ENCODE measurements at places on chromosomes 12 and 14.

DNA sequence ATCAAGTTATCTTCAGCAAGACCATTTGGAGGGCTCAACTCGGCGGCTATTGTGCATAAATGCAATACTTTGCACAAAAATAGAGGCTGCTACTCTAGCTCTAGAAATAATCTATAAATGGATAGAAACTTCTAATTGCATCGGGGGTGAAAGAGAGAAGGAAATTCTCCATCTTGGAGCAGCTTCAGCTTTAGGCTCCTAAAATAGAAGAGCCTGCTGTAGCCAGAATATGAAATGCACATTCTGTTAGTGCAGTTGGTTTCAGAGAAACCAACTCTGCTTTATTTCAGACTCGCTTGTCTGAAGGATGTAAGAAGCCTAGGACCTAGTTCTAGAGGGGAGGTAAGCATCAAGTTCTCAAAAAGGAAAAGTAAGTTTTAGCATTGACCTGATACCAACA, 38.1 kb downstream of the SNRPF start:
- no peak for DNase-seq

DNA sequence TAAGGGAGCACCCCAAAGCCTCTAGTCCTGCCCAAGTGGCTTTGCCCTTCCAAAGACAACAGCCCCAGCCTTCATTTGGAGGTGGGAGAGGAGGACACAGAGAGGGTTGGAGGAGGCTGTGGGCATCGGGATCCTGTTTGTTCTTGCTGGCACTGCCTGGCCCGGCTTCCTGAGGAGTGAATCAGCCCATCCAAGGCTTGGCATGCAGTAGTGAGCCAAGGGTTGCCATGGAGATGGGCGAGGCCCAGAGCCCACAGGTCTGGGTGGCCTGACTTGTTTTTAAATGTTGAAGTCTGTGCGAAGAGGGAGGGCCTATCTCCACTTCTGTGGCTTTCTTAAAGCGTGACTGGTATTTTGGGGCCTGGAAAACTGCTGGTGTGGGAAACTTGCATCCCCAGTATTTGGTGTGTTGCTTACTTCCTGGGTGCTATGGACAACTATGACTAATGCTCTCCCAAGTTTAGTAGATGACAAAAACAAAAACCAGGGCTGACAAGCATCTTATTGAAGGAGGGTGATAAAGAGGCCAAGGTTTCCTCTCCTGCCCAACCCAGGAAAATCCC, 15.8 kb downstream of the CD9 start:
- no peak for DNase-seq

DNA sequence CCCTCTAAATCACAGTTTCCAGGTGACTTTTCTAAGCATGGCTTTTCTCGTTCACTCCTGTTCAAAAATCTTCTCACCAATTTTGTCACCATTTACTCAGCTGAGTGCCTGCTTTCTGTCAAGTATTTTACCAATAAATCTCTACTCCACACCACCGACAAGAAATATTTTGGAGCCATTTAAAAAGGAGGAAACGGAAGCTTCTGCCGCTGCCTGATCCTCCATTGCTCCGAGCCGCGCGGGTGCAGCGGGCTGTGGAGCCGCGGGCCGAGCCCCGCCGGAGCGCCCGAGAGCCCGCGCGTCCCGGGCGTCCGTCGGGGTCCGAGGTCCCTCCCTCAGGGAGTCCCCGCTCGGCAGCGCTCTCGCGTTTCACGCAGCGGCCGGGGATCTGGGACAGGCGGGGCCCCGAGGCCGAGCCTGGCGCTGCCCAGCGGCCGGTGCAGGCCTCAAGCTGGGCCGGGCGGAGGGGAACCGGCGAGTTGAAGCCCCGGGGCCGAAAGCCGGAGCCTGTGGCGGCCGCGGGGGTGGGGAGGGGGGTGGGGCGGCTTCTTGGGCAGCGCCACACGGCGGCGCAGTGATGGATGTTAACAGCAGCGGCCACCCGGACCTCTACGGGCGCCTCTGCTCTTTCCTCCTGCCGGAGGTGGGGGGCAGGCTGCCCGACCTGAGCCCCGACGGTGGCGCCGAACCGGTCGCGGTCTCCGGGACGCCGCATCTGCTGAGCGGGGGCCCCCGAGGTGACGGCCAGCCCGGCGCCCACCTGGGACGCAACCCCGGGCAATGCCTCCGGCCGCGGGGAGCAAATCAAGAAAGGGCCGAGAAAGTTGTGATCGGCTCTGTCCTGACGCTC, 1.1 kb upstream of the HEBP1 start:
- no peak for DNase-seq

GRCh38 chr14:92555465-92556111, 42.0 kb downstream of the RIN3 start:
- DNase-seq, result no peak

DNA sequence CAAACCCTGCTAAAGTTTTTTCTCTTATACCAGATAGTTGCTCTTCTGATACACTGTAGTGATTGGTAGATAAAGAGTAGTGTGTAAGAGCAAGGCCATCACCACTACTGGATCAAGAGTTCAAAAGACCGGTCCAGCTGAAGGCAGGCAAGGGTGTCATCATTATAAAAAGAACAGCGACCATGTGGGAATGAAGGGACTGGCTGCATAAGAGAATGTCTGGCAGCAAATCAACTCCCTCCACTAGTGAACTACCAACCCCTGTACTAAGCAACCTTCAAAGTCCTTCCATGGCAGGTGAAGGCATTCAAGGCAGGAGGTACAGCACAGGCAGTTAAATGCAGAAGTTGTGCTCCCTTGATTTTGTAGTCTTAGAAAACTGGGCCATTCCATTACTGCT, 53.5 kb downstream of the EGLN3 start:
- DNase-seq, result no peak

GRCh38 chr14:104473244-104473565, 106.4 kb upstream of the C14orf180 start:
- no peak for DNase-seq

GRCh38 chr14:58746261-58746660, 108.5 kb downstream of the DACT1 start:
- no peak for DNase-seq

- DNase-seq, result no peak
These were observed 11.5 kb upstream of the EID3 start for GRCh38 chr12:104291867-104292524.

DNA sequence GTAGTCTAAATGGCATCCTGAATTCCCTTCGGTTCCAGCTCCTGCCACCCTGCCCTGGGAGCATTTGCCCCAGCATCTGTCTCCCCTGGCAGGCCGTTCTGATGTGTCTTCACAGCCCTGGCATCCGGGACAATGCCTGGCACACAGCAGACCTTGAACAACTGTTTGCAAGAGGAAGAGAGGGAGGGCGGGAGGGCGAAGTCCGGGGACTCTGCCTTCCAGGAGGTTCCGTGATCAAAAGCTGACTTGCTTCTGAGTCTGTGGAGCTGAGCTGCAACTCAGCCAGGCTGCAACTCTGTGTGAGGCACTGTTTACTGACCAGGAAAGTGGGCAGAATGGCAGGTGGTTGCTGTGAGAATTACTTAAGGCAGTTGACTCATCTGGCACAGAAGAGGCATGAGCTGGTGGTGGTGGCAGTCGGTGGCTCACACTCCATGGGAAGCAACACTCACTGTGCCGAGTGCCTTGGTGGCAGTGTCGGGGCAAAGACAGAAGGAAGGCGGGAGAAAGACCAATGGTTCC, 61.1 kb upstream of the DLK1 start:
- DNase-seq, result no peak

DNA sequence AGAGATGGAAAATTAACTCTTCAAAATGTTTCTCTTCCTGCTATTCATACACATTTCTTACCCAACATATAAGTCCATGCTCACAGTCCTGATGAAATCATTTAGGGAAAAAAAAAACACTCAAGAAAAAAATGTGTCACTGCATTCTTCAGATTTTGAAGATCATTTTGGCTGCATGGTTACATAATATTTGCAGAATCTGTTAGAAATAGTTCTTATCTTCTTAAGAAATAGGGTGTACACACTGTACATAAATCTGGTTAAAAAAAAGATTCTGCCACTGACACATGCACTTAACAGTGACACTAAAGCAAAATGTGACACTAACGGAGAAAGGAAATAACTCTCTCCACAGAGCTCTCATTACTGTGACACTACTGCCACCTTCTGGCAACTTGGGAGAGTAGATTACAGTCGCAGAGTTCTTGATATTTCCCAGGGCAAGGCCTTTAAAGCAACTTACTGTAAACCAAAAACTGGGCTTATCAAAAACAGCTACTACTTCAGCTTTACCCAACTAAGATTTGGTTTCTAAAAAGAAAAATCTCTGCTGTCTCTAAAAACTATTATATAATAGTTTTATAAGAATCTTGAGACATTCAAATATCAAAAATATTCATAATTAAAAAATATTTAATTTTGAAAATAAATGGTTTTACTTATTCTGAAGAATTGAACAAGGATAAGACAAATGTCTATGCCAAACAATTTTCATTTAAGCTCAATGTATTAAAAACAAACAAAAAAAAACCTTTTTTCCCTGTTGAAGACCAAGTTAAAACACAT, 65.0 kb downstream of the SETD3 start:
- DNase-seq, result peak; percentile 85

DNA sequence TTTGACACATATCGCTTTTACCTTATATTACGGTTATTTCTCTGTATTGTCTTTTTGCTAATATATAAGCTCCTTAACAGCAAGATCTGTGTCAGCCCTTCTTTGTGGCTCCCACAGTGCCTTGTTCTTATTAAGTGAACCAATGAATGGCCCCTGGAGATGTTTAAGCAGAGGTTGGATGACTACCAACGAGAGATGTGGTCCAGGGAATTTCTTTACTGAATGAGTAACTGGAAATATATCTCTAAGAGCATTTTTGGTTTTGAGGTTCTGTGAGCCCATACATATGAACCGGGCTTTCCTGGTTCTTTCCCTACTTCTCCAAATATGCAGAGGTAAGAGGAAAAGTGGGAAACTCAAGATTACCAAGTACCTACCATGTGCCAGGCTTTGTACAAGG, 23.5 kb downstream of the CALCOCO1 start:
- no peak for DNase-seq

DNA sequence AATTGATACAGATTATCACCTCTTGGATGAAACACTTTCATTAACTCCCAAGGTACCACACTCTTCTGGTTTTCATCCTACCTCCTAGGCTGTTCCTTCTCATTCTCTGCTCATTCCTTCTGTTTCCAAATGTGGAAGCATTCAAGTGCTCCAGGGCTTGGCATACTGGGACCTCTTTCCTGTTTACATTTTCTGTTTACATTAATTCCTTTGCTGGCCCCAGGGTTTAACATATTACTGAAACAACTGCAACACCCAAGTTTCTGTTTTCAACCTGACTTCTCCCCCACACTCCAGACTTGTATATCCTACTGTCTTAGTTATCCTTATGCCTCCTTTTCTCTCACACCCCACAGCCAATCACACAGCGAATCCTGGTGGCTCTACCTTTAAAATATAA, 386.3 kb upstream of the GARIN6 start:
- DNase-seq, result no peak

GRCh38 chr12:52264435-52264825, 10.0 kb upstream of the KRT86 start:
- no peak for DNase-seq

DNA sequence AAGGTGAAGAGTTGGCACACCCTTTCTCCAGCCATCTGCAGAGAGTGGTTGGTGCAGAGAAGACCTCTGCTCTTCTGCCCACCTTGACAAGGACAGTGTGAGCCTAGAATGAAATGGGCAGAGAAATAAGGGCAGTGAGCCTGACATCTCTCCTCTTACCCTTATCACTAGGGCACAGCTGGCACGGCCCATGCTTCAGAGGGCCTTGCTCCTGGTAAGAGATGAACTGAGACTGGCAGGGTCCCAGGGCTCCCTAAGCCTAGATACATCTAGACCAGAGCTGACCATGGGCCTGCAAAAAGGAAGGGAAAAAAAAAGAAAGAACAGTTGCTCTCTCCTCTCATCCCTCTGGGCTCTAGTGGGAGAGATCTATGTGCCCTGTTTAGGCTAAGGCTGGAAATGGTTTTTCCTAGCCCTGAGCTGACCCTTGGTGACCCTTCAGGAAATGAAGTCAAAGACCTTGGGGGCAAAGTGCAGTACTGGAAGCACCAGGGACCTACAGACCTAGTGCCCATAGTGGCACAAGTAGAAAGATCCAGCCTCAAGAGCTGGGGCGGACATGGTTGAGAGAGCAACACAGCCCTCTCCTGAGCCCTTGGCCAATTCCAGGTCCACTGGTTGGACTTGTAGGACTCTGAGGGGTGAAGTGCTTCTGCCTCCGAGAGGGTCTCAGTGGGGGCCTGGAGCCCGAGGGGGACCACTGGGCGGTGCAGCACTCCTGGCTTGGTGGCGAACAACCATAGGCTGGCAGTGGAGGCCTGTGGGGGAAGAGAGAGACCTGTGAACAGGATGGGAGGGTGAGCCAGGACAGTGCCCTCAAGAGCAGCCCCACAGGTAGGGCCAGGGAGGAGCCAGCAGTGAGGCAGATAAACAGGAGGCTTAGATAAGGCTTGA, 22.0 kb downstream of the PRPF40B start:
- no peak for DNase-seq

GRCh38 chr12:81092053-81092452, 14.2 kb downstream of the ACSS3 start:
- no peak for DNase-seq

GRCh38 chr14:102779084-102779462, 1.8 kb downstream of the TRAF3 start:
- no peak for DNase-seq

GRCh38 chr14:91253795-91254323, 9.4 kb upstream of the GPR68 start:
- no peak for DNase-seq

DNA sequence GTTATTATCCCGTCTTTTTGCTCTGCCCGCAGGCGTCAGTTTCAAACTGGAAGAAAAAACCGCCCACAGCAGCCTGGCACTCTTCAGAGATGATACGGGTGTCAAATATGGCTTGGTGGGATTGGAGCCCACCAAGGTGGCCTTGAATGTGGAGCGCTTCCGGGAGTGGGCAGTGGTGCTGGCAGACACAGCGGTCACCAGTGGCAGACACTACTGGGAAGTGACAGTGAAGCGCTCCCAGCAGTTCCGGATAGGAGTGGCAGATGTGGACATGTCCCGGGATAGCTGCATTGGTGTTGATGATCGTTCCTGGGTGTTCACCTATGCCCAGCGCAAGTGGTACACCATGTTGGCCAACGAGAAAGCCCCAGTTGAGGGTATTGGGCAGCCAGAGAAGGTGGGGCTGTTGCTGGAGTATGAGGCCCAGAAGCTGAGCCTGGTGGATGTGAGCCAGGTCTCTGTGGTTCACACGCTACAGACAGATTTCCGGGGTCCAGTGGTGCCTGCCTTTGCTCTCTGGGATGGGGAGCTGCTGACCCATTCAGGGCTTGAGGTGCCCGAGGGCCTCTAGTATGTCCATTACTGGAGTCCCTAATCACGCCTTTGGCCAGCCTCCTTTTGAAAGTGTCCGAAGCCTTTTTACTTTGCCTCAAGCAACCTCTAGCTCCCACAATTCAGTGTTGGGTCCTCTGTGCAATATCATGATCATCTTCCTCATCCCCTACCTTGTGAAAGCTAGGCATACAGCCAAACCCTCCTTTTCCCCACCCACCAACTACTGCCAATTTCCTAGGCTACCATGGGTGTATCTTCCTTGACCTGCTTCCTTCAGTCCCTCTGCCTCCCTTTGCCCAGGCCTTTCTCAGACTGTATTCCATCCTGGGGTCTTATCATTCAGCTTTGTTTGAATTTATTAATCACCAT, 891 bp downstream of the SPRYD4 start:
- DNase-seq, result no peak

Data from Jurkat, Clone E6-1 (cell line).